CD4-positive, alpha-beta T cell (primary cell): ENCODE measurements at places on chromosomes 7 and 10. TPM values are rescaled to one million over a fixed set of nuclear protein-coding genes. Genes with fewer than 3 reads are reported as not detected.
A peak's percentile ranks its signal among the peaks of the same experiment; 100 is the strongest.

DNA sequence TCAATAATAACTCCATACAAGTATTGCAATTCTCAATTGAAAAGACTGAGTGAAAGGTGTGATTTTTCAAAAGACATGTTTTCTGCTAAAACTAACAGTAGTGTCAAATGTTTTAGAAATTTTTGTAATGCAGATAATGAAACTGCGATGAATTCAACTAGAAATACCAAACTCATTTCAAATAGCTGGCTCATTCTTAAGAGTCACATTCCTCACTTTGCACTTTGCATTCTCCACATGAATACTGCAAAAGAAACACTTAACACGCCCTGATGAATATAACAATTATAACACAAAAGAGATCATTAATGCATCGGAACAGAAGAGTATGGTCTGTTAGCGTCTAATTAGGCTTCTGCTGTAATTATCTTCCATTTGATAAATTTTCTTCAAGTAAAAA lies 15.5 kb upstream of the TSPAN12 start:
- DNase-seq = no peak

DNA sequence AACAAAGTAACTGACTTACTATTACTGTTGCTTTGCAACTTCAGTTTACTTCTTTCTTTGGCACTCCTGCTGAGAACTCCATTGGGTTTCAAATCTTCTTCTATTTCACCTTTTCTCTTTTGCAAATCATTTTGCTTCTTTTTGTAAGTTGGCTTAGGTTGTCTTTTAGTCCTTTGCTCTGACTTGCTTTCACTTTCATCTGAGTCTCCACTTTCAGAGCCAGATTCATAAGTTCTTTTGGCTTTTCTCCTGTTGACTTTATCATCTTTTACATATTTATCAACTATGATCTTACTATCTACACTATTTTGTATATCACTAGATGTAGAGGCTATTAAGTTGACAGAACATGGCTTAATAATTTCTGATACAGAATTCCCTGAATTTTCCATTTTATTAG lies 73.4 kb downstream of the NRBF2 start:
- DNase-seq = no peak

DNA sequence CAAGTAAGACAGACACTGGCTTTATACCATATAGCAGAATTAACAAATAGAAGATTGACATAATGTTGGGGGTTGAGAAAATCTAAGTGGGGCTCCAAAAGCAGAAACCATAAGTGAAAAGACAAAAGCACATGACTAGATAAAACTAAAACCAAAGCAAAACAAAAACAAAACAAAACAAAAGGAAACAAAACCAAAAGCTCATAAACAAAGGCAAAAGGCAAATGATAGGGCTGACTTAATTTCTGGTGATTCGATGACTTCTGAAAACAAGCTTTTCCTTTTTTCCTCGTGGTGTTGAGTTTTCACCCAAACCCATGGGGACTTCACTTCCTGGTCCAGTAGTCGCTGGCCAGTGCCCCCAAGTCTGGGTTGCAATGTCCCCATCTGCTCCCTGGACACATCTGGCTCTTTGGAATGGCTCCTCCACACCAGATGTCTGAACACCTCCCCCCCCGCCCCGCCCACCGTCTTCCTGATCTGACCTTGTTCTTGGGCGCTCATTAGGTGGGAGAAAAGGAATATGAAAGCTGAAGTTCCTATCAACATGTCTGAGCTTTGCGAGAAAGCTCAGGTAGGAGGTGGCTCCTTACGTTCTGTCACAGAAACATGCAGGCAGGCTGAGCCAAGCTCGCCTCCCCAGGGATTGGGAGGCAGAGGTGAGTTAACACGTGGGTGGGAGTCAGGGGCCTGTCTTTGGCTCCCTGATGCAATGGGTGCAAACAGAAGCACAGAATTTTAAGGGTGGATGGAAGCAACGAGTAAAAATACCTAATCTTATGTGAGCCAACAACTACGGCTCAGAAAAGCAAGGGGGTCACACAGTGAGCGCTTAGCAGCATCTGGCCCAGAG lies 121.0 kb downstream of the NEURL1 start:
- no peak for DNase-seq

The MBL2 gene
- total RNA-seq = not detected

The AKR1C3 gene
- total RNA-seq = 2.0 TPM

- DNase-seq = no peak
These were observed 16.3 kb downstream of the CFAP46 start for GRCh38 chr10:132926070-132926469.

GRCh38 chr7:115066050-115066449 lies 144.2 kb downstream of the MDFIC start:
- peak; percentile 15 for DNase-seq

DNA sequence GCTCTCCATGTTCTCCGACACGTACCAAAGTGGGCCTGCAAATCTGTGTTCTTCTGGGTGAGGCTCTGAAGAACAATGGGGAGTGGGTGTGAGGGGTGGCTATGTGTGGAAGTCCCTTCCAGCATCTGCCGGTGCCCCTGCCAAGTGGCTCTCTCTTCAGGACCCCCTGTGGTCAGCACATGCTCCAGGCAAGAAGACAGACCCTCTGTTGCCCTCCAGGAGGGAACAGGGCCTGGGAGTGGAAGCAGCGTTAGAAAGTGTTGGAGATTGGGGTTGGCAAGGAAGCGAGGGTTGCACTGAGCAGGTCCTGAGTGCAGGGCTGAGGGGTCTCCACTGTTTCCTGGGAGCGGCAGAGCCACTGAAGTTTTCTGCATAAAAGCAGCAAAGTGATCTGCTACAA lies 60.5 kb downstream of the EMX2 start:
- DNase-seq = no peak

The PLEKHS1 gene
- 0.08 TPM for total RNA-seq

DNA sequence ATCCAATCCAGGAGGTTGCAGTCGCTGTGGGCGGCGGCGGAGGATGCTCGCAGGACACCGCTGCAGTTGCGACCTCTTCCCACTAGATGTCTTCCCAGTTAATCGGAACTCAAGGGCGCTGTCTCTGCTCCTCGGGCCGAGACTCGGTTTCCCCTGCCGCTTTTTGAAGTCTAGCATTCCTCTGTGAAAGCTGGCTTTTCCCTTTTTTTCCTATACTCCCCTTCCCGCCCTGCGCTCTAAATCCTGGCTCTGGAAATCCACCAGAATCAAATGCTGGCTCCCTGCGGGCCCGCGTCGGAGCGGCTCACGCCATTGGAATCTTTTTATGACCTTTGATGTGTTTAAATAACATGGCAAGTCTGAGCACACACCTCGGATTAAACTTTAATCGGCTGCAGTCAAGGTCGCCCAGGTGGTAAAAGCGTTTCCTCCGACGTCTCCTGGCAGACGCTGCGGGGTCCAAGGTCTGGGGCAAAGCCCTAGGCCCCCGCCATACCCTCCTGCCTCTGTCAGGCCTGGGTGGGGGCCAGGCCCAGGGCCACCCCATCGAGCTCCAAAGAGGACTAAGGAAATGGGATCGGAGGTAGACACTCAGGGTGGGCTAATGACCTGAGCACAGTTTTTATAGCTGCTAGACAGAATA lies 10.7 kb upstream of the HOXA13 start:
- no peak for DNase-seq

The AMPH gene
- total RNA-seq = not detected

The PIK3CG gene
- total RNA-seq = 21.2 TPM

DNA sequence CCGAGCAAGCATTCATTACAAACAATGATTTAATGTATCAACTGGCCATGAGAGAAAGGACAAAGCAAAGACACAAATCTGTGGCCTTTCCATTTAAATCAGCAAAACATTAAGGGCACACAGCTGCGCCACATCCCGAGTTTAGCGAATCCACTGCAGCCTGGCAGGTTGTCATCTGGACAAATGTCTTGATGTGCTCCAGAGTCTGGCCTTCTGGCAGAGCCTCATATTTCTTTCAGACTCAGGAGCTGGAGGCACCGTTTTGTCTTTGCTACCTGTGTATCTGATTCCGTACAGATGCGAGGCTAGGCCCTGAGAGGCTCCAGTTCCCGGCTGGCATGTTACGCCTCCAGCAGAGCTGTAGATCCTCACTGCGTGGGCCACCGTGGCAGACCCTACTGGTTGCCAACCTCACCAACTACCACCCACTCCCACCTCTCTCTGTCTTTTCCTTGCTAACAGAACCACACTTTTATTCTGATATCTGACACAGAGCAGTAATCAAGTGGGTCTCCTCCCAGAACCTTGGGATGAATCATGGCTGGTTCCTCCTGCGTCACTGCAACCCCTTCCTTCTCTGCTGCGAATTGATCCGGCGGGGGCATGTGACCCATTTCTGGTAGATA lies 40.9 kb upstream of the EFCAB10 start:
- no peak for DNase-seq

- DNase-seq = no peak
These were observed 100.3 kb upstream of the CPXM2 start for GRCh38 chr10:123991611-123992570.

The TMEM184A gene
- total RNA-seq = not detected

- DNase-seq = no peak
These were observed 157.6 kb downstream of the FAM107B start for GRCh38 chr10:14616955-14617730.

DNA sequence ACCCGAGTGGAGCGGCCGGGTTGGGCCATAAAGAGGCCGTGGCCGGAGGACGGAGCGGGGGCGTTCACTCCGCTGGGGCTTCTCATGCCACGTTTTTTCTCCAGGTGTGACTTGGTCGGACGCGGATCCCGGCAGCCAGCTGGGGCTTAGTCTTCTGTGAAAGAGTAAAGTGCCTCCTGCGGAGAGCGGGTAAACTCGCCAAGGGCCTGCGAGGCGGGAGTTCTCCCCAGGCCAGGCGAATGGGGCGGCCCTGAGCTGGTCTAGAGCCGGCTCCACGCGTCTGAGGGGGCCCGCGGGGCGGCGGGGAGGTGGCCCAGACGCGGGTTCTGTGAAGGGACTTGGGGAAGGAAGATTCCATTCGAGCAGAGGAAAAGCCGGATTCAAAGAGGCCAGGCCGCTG lies 86.3 kb upstream of the VIPR2 start:
- no peak for DNase-seq
